Activated CD8-positive, alpha-beta memory T cell treated with anti-CD3 and anti-CD28 coated beads for 24 hours (primary cell): ENCODE measurements at places on chromosomes 4 and X.

GRCh38 chr4:160825644-160826338 lies 1338.0 kb downstream of the FSTL5 start:
- no peak for DNase-seq

- DNase-seq = no peak
These were observed 53.1 kb downstream of the USP11 start for GRCh38 chrX:47285836-47286320.

- DNase-seq = no peak
These were observed 47.5 kb downstream of the PTPN13 start for GRCh38 chr4:86641516-86642090.

- DNase-seq = no peak
These were observed 103.5 kb upstream of the PPARGC1A start for GRCh38 chr4:23993373-23993772.

- DNase-seq = no peak
These were observed 335.3 kb downstream of the PABPC4L start for GRCh38 chr4:133866328-133866699.

GRCh38 chr4:150816491-150816890 lies 198.6 kb downstream of the LRBA start:
- no peak for DNase-seq

DNA sequence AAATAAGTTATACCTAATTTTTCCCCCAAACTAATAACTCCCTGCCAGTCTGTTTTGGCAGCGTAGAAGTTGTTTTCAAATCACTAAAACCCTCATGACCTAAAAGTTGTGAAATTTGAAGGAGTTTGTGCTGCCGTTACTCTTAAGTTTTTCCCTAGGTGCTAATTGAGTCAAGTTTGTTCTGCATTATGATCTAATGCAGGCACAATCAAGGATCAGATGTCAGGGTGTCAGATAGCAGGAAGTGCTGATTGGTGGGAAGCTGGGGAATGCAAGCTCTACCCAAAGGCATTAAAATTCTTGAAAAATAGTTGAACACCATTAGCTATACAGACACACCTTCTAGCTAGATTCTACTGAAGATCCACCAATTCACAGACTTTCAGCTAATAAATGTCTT lies 51.9 kb downstream of the ARX start:
- no peak for DNase-seq

- no peak for DNase-seq
These were observed 25.0 kb upstream of the HMGB3 start for GRCh38 chrX:150958177-150958576.

DNA sequence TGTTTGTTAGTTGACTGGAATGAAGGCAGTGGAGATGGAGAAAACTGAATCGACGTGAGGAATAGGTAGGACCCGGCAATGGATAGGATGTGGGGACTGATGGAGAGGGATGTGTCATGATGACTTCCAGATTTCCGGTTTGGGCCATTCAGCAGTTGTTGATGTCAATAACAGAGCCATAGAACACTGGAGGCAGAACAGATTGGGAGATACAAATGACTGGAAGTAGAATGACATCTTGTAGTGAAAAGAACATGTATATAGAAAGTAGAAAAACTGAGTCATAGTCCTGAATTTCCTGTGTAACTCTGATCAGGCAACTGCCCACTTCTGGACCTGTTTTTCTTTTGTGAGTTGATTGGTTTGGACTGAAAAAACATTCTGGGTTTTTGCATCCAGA lies 24.5 kb downstream of the CETN2 start:
- no peak for DNase-seq

- no peak for DNase-seq
These were observed 292.9 kb downstream of the ANTXR2 start for GRCh38 chr4:79780129-79780528.

- no peak for DNase-seq
These were observed 611.9 kb downstream of the STPG2 start for GRCh38 chr4:97531351-97531750.

DNA sequence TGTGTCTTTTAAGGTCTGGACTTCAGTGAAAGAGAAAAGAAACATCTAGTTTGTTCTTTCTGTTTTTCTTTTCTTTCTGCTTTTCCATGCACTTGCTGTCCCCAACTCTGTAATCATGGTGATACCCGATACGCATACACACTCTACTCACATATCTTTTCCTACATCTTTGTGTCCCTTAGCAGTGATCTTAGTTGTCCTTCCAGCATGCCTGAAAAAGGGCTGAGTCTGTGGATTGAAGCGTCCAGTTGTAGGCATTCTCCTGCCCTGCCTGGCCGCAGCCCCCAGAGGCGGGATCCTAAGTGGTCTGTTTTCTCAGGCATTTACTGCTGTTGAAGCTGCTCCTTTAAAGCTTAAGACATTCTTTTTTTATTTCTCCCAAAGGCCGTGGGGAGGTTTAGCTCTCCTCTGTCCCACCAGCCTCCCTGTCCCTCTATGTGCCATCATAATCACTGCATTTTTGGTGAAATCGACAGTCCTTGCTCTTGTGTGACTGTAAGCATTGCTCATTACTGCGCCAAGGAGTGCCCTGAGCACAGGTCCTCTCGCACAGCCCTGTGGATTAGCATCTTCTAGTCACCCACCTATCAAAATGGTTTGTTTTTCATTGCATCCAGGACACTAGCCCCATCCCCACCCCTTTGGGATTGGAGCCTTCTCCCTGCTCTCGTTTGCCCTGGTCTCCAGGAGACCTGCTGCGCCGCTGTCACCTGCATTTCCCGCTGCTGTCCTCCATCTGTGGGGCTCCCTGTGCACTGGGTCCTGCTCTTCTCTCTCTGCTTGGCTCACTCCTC lies 4.4 kb downstream of the RGS12 start:
- peak; percentile 42 for DNase-seq

DNA sequence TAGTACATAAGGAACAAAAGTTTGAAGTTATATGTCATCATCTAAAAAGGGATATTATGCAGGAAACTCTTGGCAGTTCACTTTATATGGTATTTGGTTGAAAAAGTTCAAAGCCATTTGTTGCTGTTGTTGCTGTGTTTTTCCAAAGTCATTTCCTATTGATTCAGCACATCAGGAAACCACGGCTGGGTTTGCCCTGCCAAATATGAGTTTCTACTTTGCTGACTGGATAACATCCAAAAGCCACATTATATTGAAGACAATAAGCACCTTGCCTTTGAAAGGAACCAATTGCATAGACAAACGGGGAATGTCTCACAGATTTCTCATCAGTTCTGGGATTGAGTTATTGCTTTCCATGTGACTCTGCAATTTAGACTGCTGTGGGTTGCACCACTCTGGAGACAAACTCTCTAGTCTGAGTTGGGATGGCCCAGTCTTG lies 206.1 kb downstream of the SLC39A8 start:
- DNase-seq = no peak

DNA sequence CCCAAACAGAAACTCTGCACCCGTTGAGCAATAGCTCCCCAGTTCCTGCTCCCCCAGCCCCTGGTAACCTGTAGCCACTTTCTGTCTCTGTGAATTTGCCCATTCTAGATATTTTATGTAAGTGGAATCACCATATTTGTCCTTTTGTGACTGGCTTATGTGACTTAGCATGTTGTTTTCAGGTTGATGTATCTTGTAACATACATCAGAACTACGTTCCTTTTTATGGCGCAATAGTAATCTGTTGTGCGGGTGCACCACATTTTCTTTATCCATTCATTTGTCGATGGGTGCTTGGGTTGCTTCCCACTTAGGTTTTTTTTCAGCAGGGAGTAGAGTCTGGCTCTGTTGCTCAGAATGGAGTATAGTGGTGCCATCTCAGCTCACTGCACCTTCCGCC lies 6.6 kb upstream of the PDZD4 start:
- DNase-seq = no peak

DNA sequence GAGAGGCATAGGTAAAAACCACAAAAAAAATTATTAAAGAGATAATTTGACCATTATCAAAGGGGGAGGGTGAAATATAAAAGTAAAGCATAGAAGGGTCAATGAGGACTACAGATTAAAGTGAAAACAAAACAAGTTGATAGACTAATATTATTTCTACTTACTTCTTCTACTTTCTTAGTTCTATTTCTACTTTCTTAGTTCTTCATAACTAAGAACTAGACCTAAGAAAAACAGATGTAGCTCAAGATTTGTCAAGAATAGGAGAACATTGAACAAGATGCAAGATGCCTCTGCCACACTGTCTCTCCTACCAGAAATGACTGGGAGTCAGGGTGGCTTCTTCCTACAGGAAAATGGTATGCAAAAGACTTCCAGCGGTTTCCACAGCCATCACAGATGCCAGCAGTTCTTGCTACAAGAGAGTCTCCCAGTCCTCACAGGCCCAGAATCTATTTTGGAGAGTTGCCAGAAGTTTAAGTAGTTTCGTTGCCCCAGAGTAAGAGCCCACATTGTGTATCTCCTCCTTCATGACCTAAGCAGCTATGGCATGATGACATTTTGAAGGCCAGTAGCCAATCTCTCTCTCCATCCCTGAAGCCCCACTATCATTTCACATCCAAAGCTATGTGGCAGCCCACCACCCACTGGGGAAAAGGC lies 42.9 kb upstream of the DDX60 start:
- DNase-seq = no peak

- peak; percentile 84 for DNase-seq
These were observed at the start of gene TBC1D1 for GRCh38 chr4:37890801-37891259. Gene TBC1D1, plus strand, starts transcription at chr4:37891084. Its CDS starts 11,012 bp downstream, at chr4:37902096.

GRCh38 chrX:135431886-135432285 lies 10.1 kb downstream of the SMIM10L2A start:
- DNase-seq = no peak

DNA sequence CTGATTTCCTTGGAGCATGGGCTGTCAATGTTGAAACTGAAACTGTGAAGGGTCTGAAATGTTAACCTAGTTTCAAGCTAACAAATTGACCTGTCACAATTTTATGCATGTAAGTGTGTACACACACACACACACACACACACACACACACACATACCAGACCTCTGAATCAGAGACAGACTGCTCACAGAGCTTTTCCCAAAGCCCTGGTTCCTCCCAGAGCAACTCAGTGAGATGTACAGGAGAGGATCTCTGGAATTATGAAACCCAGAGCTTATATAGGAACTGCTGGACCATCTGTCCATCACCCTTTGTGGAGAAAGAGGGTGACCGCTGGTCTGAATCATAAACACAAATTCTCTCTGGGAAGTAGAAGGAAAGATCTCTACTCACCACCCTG lies 228.1 kb upstream of the PRPS2 start:
- DNase-seq = no peak

DNA sequence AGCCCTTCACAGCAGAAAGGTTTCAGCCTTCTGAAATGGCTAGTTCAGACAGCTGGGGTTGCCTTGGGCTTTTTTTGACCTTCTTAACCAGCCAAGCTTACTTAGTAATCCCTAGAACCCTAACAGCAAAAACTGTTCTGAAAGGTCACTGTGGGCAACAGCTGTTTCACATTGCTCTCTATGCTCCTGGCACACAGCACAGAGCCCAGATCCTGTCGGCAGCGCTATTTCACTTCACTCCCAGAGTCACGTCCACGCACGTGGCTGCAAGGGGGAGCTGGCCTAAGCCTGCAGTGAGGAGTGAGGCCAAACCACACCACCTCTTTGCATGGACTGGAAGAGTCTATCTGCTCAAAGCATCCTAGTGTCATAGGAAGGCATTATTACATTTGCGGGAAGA lies 32.0 kb upstream of the STS start:
- DNase-seq = no peak

DNA sequence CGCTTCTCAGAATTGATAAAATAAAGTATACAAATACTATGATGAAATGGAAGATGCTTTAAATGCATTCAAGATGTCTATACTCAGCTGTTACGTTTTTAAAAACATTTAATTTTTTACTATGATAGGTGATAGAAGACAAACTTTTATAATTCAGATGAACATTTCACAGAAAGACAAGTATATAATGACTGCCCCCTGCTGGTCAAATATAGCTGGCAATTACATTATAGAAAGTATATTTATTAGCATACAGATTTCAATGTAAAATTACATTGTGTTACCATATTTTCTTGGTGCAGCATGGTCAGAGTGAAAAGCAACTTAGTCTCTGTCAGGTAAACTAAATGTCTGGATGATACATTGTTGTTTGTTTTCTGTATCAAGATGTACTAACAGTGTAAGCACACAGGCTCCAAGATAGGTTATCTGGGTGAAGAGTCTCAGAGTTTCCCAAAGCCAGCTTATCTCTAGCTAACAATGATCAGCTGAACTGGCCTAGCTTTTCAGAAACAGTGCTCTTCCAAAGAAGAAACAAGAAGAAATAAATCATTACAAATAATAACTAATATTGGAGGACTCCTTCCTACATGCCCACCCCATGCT lies 54.1 kb downstream of the SRPX start:
- DNase-seq = no peak

DNA sequence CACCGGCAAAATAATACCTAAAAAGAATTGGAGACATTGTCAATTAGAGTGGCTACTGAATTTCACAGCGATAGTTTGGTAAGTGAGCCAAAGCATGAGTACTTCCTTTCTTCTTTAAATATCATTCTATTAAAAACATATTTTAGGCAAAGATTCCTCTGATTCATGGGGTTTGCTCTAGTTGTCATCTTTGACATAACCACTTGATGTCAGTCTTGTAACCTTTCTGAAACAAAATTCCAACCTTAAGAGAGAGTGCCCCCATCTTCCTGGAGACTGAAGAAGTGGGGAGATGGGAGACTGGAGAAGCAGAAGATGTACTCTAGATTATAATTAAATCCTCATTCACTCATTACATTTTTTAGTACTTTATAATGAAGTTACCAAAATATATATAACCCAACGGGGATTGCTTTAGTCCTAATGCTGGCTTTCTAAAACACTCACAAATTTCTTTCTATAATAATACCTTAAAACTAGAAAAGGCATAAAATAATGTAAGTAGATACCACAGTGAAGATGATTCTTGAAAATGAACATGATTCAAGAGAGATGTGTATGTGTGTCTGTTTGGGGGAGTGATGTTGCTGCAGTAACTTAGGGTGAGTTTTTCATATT lies 96.4 kb downstream of the EMCN start:
- no peak for DNase-seq

- DNase-seq = no peak
These were observed 8.8 kb upstream of the NKX6-1 start for GRCh38 chr4:84507941-84508340.

GRCh38 chrX:150980711-150981110 lies 2.4 kb upstream of the HMGB3 start:
- DNase-seq = no peak

GRCh38 chr4:111453216-111453615 lies 692.0 kb upstream of the FAM241A start:
- DNase-seq = no peak

DNA sequence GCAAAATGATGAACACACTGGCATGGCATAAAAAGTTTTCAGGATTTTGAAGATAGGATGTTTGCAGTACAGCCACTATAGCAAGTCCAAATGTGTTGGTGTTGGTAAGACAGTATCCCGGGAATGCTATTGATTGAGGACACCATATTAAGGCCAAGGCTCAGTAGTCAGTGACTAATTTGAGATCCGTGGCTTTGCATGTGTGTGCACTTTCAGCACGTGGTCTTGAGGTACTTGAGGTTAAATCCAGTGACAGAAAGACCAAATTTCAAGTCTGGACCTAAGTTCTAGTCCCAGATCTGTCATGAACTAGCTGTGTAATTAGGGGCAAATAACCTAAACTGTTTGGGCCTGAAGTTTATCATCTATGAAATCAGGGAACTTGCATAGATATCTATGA lies 76.5 kb upstream of the ETNPPL start:
- DNase-seq = no peak

GRCh38 chrX:34653811-34654210 lies 3.3 kb downstream of the TMEM47 start:
- no peak for DNase-seq

- no peak for DNase-seq
These were observed 2.2 kb downstream of the FBXO8 start for GRCh38 chr4:174281182-174281737.

GRCh38 chrX:70171624-70172023 lies 5.7 kb upstream of the DGAT2L6 start:
- no peak for DNase-seq

- no peak for DNase-seq
These were observed 18.5 kb downstream of the DDX60L start for GRCh38 chr4:168461821-168462220.
